ENCODE measurements at places on chromosomes 3 and 15.

DNA sequence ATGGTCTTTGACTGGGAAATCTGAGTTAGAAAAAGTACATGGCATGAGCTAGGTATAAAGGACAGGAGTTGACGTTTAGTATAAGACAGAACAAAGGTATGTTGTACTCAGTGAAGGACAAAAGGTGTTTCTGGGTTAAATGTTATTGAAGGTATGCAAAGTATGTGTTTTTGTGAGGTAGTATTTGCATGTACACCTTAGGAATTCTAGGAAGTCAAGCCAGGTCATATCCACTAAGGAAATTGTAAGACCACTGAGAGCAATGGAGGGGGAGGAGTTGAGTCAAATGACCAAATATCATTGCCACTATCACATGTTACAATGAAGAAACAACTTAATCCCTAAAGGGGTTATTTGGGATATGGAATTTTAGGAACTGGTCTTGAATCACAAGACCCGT lies 24.4 kb upstream of the TGFBR2 start:
- no peak for DNase-seq

DNA sequence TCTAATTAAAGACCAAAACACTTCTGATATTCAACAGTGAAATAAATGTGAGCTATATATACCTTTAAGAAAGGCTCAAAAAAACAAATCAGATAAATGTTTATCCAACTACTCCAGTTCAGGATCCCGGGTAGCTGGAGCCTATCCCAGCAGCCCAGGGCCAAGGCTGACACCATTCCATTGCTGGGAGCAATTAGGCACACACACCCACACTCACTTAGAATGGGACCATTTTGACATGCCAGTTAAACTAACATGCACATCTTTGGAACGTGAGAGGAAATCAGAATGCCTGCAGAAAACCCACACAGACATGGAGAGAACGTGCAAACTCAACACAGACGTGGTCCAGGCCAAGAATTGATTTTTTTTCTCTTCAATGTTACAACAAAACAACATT lies 30.0 kb upstream of the PLSCR4 start:
- no peak for DNase-seq

- no peak for DNase-seq
Observed at GRCh38 chr15:73767806-73768501, 14.8 kb upstream of the INSYN1 start.

DNA sequence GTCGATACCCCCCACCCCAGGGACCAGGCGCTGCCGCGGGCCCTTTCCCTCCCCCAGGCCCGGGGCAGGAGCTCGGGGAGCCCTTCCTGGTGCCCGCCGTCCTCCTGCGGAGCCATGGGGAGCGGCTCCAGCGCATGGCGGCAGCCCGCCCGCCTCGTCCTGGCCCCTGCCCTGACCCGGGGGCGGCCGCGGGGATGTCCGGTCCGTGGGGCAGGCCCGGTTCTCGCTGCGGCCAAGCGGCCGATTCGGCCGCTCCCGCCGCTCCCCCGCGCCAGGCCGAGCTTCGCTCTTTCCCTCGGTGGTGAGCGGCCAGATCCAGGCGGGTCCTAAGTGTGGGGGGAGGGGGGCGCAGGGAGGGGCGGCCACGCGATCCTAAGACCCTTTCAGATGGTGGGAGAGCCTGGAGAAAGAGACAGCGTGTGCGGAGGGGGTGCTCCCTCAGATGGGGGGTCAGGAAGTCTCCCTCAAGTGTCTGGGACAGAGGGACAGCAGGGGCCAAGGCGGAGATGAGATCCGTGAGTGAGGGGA lies 1.3 kb downstream of the NEIL1 start:
- DNase-seq = no peak

- DNase-seq = no peak
Observed at GRCh38 chr15:100972975-100973350, 53.8 kb downstream of the LRRK1 start.

- DNase-seq = no peak
Observed at GRCh38 chr15:68678746-68679145, 100.0 kb downstream of the CORO2B start.

GRCh38 chr15:90291679-90292356 lies 26.3 kb downstream of the NGRN start:
- peak; percentile 50 for DNase-seq

GRCh38 chr3:25338158-25338725 lies 89.8 kb upstream of the RARB start:
- no peak for DNase-seq

GRCh38 chr15:50675535-50676144 lies 11.0 kb downstream of the TRPM7 start:
- peak; percentile 63 for DNase-seq

- no peak for DNase-seq
Observed at GRCh38 chr3:150073513-150073912, 102.8 kb upstream of the PFN2 start.

DNA sequence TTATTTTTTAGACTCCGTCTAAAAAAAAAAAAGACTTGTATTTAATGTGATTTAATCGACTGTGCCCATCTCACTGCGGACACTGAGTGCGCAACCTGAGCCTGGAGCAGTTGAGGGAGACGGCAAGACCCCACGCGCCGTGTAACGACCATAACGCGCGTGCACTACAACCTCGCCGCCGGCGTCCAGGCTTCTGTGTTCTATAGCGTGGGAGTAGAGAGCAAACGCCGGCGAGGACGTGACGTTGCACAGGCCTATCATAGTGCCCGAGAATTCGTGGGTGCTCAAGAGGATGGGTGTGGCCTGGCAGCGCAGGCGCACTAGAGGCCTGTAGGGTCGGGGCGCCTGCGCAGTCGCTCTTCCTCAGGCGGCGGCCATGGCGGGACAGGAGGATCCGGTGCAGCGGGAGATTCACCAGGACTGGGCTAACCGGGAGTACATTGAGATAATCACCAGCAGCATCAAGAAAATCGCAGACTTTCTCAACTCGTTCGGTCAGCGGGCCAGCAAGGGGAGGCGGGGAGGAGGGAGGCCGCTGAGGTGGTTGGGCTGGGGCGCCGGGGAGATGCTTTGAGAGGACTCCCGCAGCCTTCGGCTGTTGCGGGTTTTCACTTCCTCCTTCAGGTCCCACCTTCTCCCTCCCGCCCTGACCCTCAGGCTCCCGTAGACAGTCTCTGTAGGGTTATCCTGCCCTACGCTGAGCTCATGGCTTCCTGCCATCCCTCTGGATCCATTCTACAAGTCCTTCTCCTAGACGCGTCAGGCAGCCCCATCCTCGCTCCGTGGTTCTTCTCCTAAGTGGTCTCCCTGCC lies at the start of gene BRK1:
Gene BRK1 (plus strand): TSS at position 350 of the 812 bp plus-strand sequence. CDS start 27 bp downstream, at position 377.
- peak; percentile 99 for DNase-seq

GRCh38 chr3:162780313-162780712 lies 1283.7 kb downstream of the OTOL1 start:
- DNase-seq = peak; percentile 27

DNA sequence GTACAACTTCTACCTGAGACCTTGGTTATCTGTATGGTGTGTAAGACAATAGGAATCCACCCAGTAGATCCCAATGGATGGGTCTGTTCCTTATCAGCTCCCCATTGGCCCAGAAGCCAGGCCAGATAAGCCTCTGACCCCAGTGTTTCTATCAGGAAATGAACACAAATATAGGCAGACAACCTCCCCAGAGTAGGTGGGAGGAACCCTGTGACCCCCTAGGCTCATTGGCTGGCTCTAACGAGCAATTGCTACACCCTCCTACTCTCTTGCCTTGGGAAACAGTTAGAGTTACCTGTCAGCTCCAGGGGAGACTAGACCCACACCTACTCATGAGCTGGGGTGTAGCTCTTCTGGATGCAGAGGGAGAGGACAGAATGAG lies 299.9 kb downstream of the UACA start:
- peak; percentile 99 for DNase-seq

DNA sequence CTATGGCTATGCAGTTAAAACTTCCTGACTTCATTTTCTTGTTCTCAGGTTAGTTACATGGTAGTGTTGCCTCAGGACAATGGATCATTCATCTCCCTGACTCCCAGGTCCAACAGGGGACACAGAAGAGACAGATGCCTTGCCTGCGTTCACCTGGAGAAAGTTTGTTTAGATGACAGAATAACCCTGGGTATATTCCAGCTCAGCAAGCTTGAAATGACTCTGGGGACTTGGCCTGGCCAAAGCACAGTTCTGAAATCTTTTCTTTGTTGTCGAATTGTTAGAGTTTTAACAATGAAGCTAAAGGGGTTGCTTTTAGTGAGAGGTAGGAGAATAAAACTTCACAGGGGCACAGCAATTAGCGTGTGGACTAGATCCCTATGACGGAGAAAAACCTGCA lies 206.1 kb downstream of the PDZRN3 start:
- DNase-seq = no peak

GRCh38 chr15:69924531-69924930 lies 173.2 kb downstream of the TLE3 start:
- DNase-seq = no peak

GRCh38 chr3:31960793-31961431 lies 20.1 kb downstream of the OSBPL10 start:
- no peak for DNase-seq

DNA sequence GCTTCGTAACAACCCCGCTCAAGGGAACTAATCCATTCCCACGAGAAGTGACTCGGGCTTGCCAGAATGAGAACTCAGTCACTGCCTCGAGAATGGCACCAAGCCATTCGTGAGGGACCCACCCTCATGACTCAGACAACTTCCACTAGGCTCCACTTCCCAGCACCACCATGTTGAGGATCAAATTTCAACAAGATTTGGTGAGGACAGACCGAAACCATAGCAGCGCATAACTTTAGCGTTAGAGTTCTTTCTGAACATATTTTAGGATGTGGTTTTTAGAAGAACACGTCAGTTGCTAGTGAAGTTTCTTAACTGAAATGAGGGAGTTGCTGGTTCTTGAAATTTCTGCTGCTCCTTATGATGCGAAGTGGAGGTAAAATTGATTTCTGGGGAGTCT lies 13.5 kb downstream of the PTPRG start:
- peak; percentile 67 for DNase-seq

- no peak for DNase-seq
Observed at GRCh38 chr3:139757448-139758030, 79.8 kb upstream of the NMNAT3 start.

GRCh38 chr3:100833483-100833882 lies 124.2 kb downstream of the TFG start:
- no peak for DNase-seq

DNA sequence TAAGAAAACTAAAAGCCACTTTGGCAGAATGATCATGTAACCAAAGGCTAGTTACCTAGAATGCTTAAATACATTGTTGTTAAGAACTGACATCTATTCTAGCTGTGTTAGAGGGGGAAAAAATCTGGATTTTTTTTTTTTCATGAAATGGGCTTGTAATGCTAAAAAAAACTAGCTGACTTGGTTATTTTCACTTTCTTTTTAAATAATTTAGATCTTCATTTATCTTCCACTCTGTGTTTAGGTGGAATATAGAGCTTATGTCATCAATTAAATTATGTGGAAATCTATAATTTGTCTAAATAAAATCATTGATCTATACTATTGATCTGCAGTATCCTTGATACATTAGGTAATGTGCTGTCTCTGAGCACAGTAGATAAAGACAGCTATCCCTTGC lies 217.4 kb downstream of the TCF12 start:
- DNase-seq = peak; percentile 23

DNA sequence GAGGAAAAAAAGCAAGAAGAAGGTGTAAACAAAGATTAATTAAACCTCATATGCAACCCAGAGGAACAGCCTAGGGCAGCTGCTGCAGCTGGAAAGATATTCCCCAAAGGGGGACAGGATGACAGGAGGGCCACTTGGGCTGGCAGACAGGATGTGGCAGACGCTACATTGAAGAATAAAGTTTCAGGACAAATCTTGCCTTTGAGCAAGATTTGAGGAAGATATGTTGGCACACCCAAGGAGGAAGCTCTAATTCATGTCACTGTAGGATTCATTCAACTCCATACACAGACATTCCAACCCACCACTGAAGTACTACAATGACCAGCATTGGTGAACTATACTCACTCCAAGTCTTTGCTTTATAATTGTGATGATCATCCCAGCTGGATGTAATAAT lies 504.0 kb downstream of the SHQ1 start:
- no peak for DNase-seq

GRCh38 chr3:25594007-25594502 lies 70.7 kb downstream of the TOP2B start:
- DNase-seq = peak; percentile 73

GRCh38 chr15:41493902-41494189 lies 172 bp downstream of the ITPKA start:
- DNase-seq = no peak

DNA sequence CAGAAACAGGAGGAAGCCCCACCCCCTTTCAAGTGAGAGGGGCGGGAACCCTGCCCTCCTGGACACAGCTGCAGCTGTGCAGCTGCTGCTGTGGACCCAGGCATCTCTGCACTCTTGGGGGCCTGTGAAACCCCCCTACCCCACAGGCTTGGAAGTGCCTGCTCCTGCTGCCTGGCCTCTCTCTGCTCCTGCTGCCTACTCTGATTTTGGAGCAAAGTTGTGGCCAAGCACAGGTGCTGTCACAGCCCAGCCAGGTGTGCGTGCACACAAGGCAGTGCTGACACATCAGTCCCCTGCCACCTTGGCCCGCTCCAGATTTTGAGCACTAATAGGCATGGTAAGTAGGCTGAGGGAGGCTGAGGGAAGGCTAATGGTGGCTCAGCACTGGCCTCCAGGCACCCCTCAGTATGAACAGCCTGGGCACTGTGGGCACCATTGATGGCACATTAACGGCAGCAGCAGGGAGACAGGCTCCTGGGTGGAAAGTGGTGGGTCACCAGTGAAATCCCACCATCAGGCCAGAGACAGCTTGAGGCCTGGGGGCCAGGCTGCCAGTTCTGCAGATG lies 890.9 kb downstream of the GBE1 start:
- no peak for DNase-seq

- DNase-seq = no peak
Observed at GRCh38 chr3:157225001-157225400, 65.1 kb upstream of the CCNL1 start.

DNA sequence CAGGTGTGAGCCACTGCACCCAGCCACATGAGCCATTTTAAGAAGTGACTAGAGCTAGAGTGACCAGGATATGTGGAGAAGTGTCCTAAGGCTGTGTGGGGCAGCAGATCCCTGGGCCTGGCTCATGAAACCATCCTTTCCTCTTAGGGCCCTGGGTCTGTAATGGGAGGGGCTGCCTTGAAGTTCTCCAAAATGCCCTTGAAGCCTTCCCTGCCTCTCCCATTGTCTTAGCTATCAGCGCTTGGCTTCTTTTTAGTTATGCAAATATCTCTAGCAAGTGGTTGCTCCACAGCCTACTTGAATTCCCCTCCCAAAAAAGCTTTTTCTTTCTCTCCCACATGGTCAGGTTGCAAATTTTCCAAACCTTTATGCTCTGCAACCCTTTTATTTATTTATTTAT lies 112.4 kb upstream of the SPATA16 start:
- no peak for DNase-seq

DNA sequence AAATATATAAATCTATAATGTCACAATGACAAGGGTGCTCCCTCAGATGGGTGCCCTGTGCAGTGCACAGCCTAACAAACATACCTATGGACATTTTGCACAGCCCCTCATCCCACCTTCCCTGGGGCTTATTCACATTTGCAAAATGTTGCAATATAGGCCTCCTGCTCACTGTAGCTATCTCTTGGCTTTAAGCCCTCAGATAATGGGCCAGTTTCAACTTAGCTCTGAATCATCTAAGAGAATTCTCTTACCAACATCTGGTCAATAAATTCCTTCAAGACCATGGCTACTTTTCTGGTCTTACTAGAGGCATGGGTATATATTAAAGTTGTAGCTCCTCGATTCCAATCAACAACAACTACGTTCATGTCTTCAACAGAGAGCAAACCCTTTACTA lies 17.9 kb downstream of the LIPH start:
- DNase-seq = no peak
